ENCODE measurements at places on chromosomes 5 and 9.

GRCh38 chr9:85859765-85860164 is 81.2 kb upstream of the NAA35 start:
- DNase-seq, result no peak

DNA sequence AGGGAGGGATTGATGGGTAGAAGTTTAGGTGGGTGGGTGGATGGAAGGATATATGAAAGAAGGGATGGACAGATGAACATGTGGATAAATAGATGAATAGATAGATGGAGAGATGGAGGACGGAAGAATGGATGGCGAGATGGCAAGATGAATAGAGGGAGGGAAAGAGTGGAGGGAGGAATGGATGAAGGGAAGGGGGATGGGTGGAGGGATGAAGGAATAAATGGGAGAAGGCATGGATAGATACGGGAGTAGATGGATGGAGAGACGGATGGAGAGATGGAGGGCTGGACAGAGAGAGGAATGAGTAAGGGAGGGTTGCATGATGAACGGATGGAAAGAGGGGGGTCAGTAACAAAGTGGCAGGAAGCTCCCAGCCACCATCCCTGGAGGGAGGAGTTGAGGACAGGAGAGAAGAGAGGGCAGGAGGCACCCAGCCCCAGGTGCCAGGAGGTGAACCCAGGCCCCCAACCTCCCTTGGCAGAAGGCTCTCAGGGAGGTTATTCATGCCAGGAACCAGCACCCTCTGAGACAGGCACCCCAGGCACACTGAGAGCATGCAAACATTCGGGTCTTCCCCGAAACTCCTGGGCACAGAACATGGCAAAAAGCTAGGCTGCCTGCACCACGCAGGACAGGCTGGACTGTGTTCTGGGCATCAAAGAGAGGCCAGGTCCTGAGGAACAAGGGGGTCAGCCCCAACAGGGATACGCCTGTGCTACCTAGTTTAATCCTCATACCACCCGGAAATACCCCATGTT is 9.1 kb downstream of the SARDH start:
- no peak for DNase-seq

DNA sequence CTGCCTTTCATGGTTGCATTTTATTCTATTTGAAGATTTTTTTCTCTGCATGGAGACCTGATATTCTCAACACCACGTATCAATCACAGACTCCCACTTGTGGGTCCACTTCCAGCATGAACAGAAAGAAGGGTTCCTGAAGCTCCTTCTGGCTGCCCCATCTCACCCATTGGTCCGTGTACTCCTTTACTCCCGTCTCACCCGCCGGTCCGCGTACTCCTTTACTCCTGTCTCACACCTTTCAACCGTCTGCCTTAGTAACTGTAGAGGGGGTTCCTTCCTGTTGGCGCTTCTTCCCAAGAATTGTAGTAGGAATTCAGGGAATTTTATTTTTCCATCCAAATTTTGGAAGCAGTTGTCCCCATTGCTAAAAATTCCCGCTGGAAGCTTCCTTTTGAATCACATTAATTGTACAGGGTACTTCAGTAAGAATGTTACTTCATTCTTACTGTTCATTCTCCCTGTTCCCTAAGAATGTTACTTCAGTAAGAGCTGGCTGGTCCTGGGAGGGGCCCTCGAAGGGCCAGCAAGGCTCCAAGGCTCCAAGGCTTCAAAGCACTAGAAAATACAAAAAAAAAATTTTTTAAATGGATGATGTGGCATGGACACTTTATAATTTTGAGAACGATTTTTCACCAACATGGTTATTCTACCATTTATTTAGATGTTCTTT is 3.9 kb upstream of the LPCAT1 start:
- no peak for DNase-seq

GRCh38 chr9:112341730-112342129 is 8.3 kb upstream of the PTBP3 start:
- no peak for DNase-seq

DNA sequence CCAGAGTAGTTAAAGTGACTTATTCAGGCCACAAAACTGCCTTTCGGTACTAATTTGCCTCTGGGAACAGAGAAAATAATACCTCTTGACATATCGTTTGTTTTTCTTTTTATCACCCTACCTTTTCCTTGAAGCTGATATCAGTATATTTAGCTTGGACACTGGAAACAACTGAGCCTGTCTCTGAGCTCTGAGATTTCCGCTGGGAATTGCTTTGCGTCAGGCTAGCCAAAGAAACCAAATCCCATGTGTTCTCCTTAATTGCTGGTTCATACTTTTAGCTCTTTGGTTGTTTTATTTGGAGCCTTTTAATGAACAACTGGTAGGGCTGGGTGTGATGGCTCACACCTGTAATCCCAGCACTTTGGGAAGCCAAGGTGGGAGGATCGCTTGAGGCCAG is 30.3 kb upstream of the SNAPC3 start:
- no peak for DNase-seq

DNA sequence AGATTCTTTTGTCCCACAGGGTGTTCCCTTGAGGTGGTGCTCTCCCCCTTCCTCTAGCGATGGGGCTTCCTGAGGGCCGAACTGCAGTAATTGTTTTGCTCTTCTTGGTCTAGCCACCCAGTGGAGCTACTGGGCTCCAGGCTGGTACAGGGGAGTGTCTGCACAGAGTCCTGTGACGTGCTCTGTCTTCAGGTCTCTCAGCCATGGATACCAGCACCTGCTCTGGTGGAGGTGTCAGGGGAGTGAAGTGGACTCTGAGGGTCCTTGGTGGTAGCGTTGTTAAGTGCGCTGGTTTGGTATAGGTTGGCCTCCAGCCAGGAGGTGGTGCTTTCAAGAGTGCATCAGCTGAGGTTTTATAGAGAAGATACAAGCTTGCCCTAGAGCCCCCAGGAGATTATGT is 20.4 kb upstream of the CEP72 start:
- DNase-seq, result no peak

- no peak for DNase-seq
These were observed 14.8 kb downstream of the NCS1 start for GRCh38 chr9:130186839-130187522.

DNA sequence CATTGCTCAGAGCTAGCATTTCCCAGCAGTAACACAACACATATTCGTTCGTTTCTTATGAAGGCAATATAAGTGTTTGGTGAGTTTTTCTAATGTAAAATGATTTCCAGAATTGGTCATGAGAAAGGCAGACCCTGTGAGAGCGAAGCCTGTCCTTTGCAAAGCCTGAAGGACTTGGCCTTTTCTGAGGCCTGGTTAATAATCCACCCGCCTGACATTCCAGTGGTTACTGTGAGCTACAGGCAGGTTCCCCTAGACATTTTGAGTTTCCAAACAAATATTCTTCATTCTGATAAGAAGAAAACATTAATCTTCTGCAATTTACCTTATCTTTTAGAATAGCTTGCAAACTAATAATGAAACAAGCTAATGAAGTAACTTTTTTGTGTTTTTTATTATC is 38.0 kb downstream of the ADAMTS16 start:
- no peak for DNase-seq

Measured in activated CD4-positive, alpha-beta T cell treated with anti-CD3 and anti-CD28 coated beads for 4 hours (primary cell).